Upper lobe of left lung (tissue), 6 donors: ENCODE measurements at places on chromosomes 1 and 21. TPM values are rescaled to one million over a fixed set of nuclear protein-coding genes. Genes with fewer than 3 reads are reported as not detected.
A peak's percentile ranks its signal among the peaks of the same experiment; 100 is the strongest.

- peak; percentile 66 for DNase-seq
- H3K27ac ChIP-seq, result no peak overlapping the region
- H3K4me1 ChIP-seq, result peaks cover 35% of the 10 kb centered on the region
Observed at GRCh38 chr1:2125350-2126211, 69.0 kb downstream of the FAAP20 start.

The FCGR2B gene
- 5.4 TPM for total RNA-seq

The LCE2A gene
- total RNA-seq, result not detected

The ZNF687 gene
- total RNA-seq, result 27.8 TPM
